Colonic mucosa (tissue), 4 donors: ENCODE measurements at places on chromosomes 7 and 10. TPM values are rescaled to one million over a fixed set of nuclear protein-coding genes. Genes with fewer than 3 reads are reported as not detected.
A peak's percentile ranks its signal among the peaks of the same experiment; 100 is the strongest.

Gene SLC18A3
- 0.42 TPM for total RNA-seq

DNA sequence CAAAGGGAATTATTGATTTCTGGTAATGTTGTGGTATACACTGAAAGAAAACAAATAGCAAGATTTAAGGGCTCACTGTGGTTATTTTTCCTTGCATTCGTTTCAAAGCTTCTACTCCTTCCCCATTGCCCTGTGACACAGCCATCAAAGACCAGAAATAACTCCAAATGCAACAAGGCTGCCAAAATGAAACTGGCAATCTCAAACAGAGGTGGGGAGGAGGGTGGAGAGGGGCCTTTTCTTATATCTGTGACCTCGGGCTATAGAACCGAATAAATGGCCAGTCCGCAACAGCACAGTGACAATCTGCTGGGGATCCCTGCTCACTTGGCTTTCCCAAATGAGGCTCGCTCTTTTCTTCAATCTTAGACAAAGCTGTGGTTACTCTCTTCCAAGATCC, 17.4 kb upstream of the SPOCK2 start:
- DNase-seq = no peak
- no peaks in the 10 kb centered on the region for H3K4me1 ChIP-seq
- H3K4me3 ChIP-seq = no peak overlapping the region
- no peaks in the 10 kb centered on the region for H3K36me3 ChIP-seq
- no peaks in the 10 kb centered on the region for H3K27me3 ChIP-seq
- H3K27ac ChIP-seq = no peak overlapping the region

GRCh38 chr7:114047889-114048288, 129.1 kb upstream of the PPP1R3A start:
- H3K27ac ChIP-seq = no peak overlapping the region
- H3K36me3 ChIP-seq = no peaks in the 10 kb centered on the region
- no peaks in the 10 kb centered on the region for H3K4me1 ChIP-seq
- H3K27me3 ChIP-seq = no peaks in the 10 kb centered on the region
- H3K4me3 ChIP-seq = no peak overlapping the region

GRCh38 chr10:34889004-34889869, 74.1 kb upstream of the PARD3 start:
- no peak overlapping the region for H3K27ac ChIP-seq
- no peak overlapping the region for H3K4me3 ChIP-seq
- DNase-seq = no peak
- H3K27me3 ChIP-seq = no peaks in the 10 kb centered on the region
- H3K4me1 ChIP-seq = no peaks in the 10 kb centered on the region
- H3K36me3 ChIP-seq = no peaks in the 10 kb centered on the region

- DNase-seq = peak; percentile 15
- H3K36me3 ChIP-seq = no peaks in the 10 kb centered on the region
- H3K27me3 ChIP-seq = no peaks in the 10 kb centered on the region
- H3K4me1 ChIP-seq = no peaks in the 10 kb centered on the region
These were observed 279.6 kb upstream of the PITRM1 start for GRCh38 chr10:3452173-3452626.

- no peak overlapping the region for H3K27ac ChIP-seq
- no peak overlapping the region for H3K4me3 ChIP-seq
- no peaks in the 10 kb centered on the region for H3K4me1 ChIP-seq
- H3K36me3 ChIP-seq = no peaks in the 10 kb centered on the region
- no peak for DNase-seq
These were observed 63.5 kb upstream of the EGFR start for GRCh38 chr7:54955296-54955695.
